ENCODE measurements at places on chromosomes 11 and 22.

GRCh38 chr22:42719656-42720262, 911 bp downstream of the A4GALT start:
- DNase-seq: no peak

DNA sequence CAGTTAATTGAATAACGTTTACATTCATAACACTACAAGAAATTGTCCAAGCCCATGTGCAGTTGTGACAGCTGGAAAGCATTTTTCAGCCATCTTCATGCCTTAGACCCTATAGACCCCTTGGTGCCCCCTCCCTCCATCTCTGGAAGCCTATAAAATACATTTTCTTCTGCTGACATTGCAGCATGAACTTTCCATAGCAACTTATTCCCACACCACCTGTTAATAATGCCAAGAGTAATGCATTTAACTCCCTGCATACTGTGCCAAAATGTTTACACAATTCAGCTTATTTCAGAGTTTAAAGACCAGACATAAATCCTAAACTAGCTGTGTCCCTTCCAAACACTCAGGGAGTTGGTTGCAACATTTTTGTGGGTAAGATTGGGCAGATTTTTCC, 143.0 kb upstream of the ARHGAP20 start:
- no peak for DNase-seq

DNA sequence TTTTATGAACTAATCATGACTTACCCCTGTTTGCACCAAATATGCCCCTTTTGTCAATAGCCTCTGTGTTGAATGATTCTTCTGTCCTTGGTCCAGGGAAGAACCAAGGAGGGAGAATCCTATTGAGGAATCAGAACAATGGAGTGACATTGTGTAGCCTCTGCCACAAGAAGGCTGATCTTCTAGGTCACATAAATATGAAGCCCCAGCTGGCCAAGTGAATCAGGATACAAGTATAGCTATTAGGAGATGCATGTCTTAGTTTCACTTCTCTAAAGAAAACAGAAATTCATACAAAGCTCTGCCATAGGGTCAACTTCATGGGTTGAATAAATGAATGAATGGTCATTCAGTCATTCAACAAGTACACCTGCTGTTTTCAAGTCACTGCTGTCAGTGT, 118.2 kb upstream of the BLID start:
- no peak for DNase-seq

GRCh38 chr11:118142809-118143208, 9.8 kb downstream of the SCN4B start:
- no peak for DNase-seq

DNA sequence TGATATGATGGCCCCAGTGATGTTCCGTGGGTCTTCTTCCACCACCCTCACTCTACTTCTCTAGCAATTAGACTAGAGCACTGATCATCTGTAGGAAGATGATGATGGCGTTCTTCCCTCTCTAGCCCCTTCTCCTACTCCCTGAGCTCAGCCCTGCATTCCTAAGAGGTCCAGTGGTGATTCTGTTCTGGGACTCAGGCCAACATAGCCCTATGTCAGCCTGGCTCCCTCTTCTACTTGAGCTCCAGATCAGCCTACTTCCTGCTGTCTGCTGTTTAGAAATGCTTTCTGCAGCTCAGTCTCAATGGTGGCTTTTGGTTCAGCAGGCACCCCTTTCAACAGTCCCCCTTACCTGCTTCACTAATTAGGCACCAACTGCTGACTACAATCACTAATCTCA, 86.1 kb upstream of the ZBED5 start:
- no peak for DNase-seq

DNA sequence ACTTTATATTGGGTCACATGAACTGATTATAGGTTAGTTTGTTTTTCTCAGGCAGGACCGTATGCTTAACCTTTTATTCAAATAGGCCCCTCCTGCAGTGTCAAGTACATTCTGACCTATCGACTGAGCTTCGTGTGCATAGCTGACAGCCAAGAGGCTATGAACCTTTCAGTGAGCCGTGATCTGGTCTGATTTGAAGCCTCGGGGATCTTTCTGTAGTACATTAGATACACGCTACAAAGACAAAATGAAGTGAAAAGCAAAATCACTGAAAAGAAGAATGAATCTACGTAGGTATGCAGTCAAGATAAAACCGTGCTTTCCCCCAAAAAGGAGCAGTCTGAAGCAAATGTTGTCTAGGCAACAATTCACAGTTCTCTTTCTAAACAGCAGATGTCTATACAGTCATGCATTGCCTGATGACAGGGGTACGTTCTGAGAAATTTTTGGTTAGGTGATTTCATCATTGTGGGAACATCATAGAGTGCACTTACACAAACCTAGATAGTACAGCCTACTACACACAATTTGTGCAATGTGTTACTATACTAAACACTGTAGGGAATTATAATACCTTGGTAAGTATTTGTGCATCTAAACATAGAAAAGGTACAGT, 18.1 kb downstream of the JHY start:
- DNase-seq: no peak

DNA sequence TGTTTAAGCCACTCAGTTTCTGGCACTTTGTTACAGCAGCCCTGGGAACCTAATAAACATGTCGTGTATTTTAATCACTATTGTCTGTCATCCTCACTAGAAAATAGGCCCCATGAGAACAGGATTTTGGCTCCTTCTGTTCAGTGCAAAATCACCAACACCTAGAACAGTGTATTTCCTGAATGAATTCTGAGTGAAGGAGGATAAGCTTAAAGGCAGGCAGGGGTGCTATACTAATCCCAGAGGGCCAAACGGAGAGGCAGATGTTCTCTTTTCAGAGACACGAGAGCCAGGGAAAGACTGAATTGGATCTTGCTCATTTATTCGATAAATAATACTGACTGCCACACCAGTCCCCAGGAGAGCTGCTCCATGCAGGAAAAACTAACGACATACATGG, 10.4 kb downstream of the SMCO4 start:
- DNase-seq: no peak

DNA sequence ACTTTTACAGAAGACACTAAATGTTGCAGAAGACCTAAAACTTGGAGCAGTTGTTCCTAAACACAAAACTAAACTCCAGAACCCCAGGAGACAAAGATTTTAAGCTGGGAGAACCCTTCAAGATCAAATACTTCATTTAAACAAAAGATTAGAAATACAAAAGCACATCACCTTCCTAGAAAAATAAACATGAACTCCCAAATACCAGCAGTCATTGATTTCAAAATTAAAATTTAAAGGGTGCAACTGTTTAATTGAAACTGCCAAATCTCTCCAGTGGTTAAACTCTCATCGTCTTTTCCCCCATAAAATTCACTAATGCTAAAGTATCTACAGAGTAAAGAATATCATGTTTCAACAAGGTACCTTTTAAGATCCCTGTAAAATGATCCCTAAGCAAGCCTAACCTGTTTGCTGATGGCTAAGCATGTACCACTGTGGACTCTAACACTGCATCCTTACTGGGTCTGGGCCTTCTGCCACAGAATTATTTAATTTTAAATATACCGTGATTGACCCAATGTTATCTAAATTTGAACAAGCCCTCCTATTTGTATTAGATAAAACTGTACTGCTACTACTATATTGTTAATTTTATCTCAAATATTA, 53.7 kb upstream of the CCDC34 start:
- no peak for DNase-seq

GRCh38 chr11:122686111-122686510, 30.6 kb downstream of the UBASH3B start:
- DNase-seq: no peak

GRCh38 chr22:41831383-41831782, 1.5 kb upstream of the SREBF2 start:
- DNase-seq: no peak

DNA sequence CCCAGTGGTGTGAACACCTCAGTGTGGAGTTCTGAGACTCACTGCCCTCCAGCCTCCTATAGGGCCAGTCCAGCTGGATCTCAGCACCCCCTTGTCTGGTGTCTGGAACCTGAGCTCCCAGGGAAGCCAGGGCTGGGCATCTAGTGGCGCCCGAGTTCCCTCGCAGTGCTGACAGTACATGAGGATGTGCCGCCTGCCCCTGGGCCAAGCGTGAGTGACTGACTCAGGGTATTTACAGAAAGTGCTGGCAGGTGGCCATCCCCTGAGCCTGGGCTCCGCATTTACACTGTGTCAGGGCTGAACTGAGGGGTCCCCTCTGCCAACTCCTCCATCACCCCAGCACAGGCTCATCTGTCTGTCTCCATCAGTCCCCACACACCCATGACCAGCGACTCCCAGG, 185.3 kb downstream of the BRD1 start:
- no peak for DNase-seq

- no peak for DNase-seq
These were observed 51.7 kb downstream of the MCM5 start for GRCh38 chr22:35451592-35451991.
